CD4-positive, CD25-positive, alpha-beta regulatory T cell (primary cell): ENCODE measurements at places on chromosomes 11 and 22. TPM values are rescaled to one million over a fixed set of nuclear protein-coding genes. Genes with fewer than 3 reads are reported as not detected.

- DNase-seq, result no peak
Measured at GRCh38 chr22:38034884-38035529, 22.2 kb upstream of the PICK1 start.

DNA sequence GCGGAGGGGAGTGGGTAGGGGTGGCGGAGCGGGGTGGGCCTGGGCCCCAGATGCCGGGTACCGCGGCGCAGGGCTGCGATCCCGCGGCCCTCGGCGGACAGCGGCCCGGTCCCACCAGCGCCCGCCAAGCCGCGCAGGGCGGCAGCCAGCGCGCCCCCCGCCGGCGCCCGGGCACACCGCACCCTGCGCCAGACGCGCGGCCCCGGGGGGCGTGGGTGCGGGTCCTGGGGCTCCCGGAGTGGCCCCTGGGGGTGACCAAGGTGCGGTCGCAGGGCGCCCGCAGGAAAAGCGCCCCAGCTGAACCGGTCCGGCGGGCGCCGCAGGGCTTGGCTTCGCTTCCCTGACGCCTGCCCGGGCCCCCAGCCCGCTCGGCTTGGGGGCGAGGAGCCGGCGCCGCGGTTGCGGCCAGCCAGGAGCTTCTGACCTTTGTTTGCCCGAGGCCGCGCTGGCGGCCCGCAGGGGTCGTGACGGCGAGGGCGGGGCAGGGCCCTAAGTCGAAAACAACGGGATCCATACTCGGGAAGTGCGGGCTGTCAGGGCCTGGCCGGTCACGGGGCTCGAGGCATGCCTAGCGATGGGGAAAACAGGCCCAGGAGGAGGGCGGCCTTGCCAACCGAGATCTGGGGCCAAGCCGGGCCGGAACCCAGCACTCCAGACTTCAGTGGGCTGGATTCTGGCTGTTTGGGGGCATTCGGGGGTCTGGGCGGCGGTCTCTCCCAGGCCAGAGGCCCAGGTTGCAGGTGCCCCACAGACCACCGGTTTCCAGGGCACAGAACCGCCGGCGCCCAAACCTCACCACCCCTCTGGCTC is 581 bp upstream of the AP5B1 start:
- no peak for DNase-seq

- DNase-seq, result no peak
Measured at GRCh38 chr11:64661146-64661545, 61.9 kb downstream of the NRXN2 start.

DNA sequence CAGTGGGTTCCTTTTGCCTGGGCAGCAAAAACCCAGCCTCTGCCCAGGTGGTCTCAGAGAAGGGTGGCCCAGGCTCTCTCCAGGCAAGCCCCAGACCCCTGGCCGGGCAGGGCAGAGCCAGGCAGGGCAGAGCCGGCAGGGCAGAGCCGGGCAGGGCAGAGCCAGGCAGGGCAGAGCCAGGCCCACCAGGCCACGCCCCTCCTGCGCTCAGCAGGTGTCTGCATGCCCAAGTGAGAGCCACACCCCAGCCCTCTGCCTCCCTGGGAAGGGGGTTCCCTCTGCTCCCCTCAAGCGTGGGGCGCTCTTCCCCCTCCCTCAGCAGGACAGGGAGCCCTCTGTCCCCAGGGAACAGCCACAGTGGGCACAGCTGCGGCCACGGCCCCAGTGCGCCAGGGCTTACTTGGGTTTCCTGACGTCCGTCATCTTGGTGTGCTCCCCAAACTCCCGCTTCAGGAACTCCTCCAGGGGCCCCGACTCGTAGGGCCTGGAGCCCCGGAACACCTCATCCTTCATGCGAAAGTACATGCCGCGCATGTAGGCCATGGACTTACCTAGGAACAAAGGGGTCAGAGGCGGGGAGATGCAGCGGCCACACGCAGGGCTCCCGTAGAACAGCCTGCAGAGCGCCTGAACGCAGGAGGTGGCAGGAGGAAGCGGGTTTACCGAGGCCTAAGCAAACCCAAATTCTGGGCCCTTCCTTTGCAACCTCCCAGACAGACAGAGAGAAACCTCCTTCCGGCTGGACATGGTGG is 10.1 kb upstream of the BAIAP2L2 start:
- DNase-seq, result no peak

DNA sequence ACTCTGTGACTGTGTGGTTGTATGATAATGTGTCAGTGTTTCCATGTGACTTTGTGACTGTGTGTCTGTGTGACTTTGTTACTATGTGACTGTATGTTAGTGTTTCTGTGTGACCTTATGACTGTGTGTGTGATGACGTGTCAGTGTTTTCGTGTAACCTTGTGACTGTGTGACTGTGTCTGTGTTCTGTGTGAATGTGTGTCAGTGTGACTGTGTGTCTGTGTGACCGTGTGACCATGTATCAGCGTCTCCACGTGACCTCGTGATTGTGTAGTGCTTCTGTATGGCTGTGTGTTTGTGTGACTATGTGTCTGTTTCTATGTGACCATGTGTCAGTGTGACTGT is 9.5 kb upstream of the PKNOX2 start:
- no peak for DNase-seq

- DNase-seq, result no peak
Measured at GRCh38 chr22:19693981-19694670, 20.2 kb upstream of the SEPTIN5 start.

- no peak for DNase-seq
Measured at GRCh38 chr11:36105743-36106581, 162.1 kb downstream of the LDLRAD3 start.

DNA sequence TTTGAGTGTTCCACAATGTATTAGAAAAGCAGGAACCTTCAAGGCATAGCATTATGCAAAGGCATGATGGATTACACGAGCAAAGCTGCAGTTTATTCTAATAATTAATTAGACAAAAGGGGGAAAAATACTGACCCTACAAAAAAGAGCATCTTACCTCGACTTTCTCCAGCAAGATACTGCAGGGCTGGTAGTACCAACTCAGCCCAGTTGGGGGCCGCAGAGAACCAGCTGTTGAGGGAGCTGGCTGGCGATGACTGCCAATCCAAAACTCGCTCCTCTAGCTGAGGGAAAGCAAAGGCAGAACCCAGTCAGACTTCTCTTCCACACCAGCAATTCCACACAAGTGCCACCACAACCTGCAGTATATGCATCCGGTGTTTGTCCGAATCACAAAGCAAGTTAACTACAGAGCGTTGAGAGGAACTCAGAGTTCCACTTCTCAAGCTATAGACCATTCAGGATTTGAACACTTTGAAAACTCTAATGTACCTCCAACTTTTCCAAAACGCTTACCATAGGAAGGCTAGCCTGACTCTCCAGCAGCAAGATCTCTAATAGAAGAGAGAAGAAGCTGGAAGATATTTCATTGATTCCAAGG is 13.7 kb downstream of the NFRKB start:
- no peak for DNase-seq

GRCh38 chr11:3119141-3119821 is 45.8 kb downstream of the OSBPL5 start:
- no peak for DNase-seq

Gene SMDT1
- total RNA-seq, result 77.0 TPM

Gene MPST
- 10.3 TPM for total RNA-seq

Gene SLC37A2
- total RNA-seq, result not detected

Gene DEFB131B
- total RNA-seq, result not detected
